ENCODE measurements at places on chromosomes 4 and X.

DNA sequence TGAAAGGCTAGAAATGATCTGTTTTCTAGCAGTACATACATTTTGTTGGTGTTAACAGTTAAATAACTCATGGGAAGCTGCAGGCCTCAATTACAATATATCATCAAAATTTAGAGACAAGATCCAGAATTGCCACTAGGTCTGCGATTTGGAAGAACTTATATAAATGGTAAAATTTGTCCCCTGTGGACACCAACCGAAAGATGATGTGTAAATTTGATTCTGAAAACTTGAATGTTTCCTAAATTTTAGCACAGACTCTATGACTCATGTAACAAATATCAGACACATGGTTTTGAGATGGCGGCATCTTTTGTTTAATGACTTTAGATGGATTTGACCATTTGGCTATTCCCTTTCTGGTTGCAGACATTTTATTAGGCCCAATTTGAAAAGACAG lies 6.0 kb upstream of the HPGDS start:
- no peak for DNase-seq

GRCh38 chrX:72532366-72532765 lies 40.3 kb downstream of the HDAC8 start:
- no peak for DNase-seq

DNA sequence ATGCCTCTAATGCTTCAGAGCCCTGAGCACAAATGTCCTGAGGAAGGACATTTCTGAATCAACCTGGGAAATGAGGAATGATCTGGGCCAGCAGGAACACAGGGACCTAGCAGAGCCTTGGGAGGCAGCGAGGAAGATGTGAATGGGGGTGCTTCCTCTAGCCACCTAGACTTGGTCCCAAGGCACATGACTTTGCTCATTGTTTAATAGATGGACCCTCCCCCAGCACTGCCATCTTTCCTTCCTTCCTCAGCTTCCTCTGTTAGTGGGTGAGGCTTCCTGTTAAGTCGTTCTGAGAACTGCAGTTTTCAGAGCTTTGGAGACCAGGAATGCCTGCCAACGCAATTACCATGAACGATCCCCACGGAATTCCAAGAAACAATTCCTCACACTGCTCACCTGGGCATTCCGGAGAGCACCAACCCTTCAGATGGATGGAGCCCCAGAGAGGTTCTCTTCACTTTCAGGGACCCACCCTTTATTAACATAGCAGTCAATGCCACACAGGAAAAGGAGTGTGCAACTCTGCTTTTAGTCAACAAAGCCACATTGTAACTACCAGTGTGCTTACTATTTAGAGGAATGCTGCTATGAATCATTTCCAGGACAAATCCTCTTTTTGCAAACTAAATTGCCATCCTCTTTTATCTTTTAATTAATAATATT lies 48.5 kb upstream of the STIM2 start:
- no peak for DNase-seq

DNA sequence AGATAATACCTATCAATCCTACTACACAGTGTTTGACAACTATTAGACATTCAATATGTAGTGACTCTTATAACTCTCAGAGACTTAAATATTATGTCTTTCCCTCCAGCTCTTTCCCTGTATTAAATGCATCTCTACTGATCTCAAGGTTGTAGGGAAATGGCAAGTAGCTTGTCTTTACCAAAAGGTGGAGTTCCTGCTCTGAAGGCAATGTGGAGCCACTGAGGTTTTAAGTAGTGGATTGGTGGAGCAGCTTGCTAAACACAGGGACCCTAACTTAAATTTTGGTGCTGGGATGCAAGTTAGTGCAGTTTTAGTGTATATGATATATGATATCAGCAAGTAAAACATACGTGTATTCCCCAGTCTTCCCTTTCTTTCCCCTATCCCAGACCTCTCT lies 13.1 kb downstream of the FNIP2 start:
- no peak for DNase-seq

- no peak for DNase-seq
These were observed 79.2 kb downstream of the ARAP2 start for GRCh38 chr4:36164900-36165630.

DNA sequence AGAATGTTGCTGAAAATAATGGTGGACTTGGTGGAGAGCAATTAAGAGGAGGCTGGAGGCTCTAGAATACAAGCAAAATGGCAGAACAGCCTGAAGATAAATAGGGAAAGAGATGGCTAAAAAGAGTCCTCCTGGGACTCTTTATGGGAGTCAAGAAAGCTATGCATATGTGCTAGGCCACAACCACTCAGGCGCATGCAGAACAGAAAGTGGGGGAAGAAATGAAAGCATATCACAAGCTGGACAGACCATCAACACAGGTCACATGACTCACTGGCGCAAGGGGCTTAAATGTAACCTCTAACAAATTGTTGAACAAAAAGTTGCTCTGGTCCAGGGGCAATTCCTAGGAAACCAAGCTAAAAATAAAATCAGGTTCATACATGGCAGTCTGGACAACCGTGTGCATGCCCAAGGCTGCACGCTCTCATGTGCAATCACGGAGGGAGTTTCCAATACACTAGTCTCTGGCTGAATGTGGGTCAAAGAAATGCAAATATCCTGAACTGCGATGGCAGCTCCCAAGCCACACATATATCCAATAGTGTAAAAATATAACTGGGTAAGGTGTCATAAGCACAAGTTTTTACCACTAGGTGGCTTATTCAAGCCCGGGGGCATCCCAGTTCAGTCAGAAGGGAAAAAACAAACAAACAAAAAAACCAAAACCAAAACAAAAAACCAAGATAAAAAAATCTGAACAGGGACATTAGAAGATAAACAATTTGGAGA lies 45.4 kb downstream of the ZNF711 start:
- no peak for DNase-seq

DNA sequence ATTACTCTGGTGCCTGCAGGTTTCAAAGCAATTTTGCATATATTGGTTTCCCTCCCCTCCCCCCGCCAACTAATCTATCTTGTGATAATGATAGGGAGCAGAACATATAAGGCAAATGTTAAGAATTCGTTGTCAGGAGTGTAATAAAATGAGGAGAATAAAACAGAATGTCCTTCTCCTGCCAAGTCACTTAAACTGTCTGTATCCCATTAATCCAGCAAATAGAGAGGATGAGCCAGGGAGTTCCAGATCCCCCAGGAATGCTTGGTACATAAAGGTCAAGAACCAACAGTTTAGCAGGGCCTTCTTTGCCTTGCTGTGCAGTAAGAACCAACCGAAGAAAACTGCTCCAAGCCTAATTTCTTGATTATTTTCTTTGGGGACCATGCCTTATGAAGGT lies 141.4 kb downstream of the AMELX start:
- no peak for DNase-seq

- peak; percentile 56 for DNase-seq
These were observed at the start of gene FSTL5 for GRCh38 chr4:162163892-162164759. FSTL5 (minus strand) TSS chr4:162164000; CDS start chr4:162111396, 52,604 bp downstream.

DNA sequence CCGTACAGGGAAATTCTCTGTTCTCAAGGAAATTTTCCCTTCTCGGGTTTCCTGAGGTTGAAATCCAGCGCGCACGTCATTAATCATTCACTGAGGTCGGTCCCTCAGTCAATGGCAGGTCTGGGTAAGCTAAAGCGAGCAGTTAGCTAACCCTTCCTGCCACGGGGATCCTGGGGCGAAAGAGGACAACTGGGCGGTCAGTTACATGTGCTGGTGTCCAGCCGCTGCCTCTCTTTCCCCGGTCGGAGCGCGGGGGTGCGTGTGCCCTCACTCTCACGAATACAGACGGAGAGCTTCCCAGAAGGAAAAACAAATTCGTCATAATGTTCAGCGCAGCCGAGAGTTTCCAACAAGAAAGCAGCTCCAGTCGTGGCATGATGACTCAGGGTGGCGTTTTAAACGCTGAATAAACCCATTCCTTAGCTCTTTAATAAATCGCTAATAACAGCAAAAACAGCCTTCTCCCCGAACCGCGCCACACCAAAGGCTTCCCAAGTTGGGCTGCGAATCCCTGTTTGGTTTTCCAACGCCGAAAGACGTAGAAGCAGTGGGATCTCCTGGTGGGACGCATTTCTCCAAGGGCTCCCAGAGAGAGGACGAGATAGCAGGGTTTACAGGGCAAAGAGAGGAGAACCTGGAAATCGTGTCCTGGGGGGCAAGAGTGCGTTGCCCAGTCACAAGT lies 752 bp upstream of the FGF5 start:
- DNase-seq: peak; percentile 40

DNA sequence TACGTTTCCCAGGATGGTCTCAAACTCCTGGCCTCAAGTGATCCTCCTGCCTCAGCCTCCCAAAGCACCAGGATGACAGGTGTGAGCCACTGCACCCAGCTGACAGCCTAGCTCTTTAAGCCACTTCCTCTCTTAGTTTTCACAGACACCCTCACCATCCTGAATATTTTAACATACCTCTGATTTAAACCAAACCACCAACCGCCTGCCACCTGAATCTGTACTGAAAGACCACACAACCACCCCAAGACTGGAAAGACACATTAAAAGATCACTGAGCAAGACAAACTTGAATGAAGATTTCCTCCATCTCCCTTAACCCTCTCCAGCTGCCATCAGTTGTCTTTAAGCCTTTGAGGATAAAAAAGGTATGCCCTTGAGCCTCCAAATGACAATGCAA lies 110.6 kb downstream of the SH3KBP1 start:
- DNase-seq: no peak

DNA sequence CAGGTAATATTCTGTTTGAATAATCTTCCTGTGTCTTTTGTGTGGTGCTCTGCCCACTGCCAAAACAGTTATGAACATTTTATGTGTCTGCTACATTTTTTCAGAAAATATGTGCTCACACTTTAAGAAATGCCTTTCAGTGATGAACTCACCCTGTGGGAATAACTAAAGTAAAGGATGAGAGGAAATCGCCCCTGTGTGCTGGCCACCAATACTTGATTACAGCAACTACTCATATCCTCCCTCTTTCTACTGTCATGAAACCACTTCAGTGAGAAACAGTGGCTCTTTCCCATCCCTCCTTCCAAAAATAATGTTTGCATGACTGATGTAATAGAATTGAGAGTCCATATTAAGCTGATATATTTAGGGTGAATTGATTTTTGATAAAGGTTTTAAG lies 900.9 kb downstream of the RAB28 start:
- DNase-seq: no peak

DNA sequence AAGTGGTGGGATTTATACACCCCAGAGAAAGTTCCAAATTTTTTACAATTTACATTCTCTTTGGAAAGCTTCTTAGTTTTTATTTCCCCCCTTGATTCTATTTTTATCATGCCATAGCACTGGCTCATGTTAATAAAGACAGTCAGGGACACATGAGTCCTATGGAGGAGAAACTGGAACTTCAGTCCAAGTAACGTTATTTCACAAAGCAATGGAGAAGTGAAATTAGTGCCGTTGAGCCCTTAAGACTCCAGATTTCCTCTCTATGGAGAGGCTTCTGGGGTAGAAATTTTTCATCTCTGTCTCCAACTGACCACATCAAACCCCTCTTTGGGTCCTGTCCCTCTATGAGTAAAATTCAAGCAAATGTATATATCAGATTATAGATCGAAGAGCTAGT lies 12.8 kb upstream of the TASL start:
- DNase-seq: no peak

GRCh38 chr4:74473155-74473811 lies 28.3 kb downstream of the AREG start:
- DNase-seq: no peak

GRCh38 chr4:15794905-15795304 lies 16.8 kb downstream of the CD38 start:
- no peak for DNase-seq

DNA sequence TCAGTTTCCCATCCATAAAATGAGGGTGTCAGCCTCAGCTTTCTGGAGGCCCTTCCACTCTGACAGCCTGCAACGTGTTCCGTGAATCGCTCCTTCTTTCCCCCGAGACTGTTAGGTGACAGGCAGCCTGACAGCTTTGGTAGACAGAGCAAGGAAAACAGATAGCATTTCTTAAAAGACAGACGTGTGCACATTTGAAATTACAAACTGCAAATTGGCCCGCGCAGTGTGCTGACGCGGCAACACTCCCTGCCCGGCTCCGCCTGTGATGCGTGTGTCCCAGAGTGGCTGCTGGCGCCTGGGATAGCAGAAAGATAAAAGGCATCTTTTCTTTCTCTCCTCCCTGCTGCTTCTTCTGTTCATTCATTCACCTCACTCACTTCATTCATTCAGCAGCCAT lies 245.3 kb downstream of the AFAP1 start:
- no peak for DNase-seq

DNA sequence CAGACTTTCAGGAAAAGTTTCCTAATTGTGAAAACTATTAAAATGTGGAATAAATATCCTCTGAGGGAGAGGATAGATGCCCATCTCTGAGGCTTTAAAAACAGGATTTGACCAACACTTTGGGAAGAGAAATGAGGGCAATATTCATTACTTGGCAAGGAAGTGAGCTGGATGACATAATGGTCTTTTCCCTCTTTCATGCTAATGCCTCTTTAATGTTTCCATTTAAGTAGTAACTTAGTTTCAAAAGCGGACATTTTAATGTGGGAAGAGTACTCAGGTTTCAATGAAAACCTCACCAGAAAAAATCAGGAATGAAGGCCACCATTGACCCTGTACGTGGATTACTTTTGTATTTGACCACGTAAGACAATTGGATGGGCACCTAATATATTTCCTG lies 503.3 kb downstream of the ANKRD50 start:
- DNase-seq: no peak

GRCh38 chr4:44256414-44256813 lies 192.2 kb downstream of the KCTD8 start:
- DNase-seq: no peak

Measured in left renal pelvis (tissue), 4 donors.